HEK293T (cell line): ENCODE measurements at places on chromosomes 12 and 14.

- no peak for DNase-seq
Observed at GRCh38 chr14:100617410-100618317, 30.4 kb upstream of the BEGAIN start.

DNA sequence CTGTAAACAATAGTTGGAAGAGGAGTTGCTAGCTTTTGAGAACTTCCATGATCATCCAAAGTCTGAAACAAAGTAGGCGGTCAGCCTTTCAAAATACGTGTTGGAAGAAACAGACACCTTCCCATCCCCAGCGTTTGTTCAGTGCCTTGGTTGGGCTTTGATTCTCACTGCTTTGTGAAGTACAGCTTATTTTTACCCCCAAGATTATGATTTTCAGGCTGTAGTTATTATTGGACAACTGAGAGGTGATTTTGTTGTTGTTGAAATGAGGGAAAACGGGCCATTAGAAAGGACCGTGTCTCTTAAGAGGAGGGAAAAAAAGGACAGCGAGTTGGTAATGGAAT is 921 bp upstream of the CEP83 start:
- no peak for DNase-seq

DNA sequence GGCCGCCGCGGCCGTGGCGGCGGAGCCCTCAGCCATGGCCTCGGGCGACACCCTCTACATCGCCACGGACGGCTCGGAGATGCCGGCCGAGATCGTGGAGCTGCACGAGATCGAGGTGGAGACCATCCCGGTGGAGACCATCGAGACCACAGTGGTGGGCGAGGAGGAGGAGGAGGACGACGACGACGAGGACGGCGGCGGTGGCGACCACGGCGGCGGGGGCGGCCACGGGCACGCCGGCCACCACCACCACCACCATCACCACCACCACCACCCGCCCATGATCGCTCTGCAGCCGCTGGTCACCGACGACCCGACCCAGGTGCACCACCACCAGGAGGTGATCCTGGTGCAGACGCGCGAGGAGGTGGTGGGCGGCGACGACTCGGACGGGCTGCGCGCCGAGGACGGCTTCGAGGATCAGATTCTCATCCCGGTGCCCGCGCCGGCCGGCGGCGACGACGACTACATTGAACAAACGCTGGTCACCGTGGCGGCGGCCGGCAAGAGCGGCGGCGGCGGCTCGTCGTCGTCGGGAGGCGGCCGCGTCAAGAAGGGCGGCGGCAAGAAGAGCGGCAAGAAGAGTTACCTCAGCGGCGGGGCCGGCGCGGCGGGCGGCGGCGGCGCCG is 381 bp downstream of the YY1 start:
- no peak for DNase-seq

- DNase-seq, result no peak
Observed at GRCh38 chr14:24351517-24351916, 11.7 kb upstream of the RIPK3 start.

GRCh38 chr12:42525444-42525843 is 64.1 kb downstream of the PRICKLE1 start:
- DNase-seq, result no peak

GRCh38 chr12:88309546-88309945 is 167.4 kb downstream of the TMTC3 start:
- no peak for DNase-seq

DNA sequence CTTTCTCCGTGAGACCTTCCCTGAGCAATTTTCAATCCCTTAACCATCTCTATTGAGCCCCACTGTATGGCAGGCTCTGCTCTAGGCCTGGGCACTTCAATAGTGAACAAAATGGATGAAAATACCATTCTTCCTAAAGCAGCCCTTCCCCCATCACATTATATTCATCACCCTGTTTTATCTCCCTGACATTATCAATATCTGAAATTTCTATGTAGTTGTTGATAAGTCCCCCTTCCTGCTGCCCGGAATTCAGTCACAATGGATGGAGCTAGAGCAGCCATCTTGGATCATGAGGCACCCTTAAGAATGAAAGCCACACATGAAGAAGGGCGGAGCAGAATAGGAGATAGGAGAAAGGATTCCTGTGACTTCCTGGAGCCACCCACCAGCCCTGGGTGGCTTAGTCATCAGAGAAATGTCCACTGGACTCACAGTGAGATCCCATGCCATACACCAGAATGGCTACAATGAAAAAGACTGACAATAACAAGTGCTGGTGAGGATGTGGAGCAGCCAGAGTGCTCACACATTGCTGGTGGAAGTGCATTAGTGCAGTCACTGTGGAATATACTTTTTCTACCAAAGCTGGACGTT is 33.9 kb downstream of the SCARB1 start:
- no peak for DNase-seq

- no peak for DNase-seq
Observed at GRCh38 chr12:43015090-43015737, 425.7 kb upstream of the PRICKLE1 start.

DNA sequence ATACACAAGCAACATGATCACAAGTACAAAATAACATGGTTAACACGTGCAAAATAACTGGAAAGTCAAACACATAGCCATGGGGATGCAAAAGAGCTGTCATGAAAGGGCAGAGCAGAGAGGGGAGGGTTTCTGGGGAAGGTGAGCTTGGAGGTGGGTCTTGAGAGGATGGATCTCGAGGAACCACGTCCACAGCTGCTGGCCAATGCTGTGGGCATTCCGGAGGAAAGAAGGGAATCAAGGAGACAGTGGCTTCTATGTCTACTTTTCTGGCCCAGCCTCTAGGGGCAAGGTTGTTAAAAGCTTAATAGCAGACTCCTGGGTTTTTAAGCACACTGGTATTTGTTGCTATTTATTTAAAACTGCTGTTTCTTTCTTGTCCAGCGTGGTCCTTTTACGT is 8.4 kb upstream of the MYH7 start:
- DNase-seq, result no peak

GRCh38 chr12:236445-236844 is 22.5 kb upstream of the SLC6A12 start:
- DNase-seq, result no peak

DNA sequence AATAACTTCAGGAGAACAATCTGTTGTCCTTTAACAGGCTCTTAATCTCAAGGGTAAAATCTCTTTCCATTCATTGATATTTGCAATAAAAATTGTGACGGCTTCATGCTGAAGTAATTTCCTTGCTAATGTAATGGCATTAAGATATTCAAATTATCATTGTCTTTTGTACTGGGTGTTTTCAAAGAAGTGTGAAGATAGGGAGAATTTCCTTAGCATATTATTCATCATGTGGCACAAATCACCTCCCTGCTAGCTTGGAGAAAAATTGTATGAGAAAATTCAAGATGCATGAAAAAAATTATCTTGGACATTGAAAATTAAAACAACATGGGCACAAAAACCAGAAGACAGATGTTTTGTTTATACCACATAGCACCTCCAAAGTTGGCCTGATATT is 63.6 kb upstream of the ARID2 start:
- no peak for DNase-seq

DNA sequence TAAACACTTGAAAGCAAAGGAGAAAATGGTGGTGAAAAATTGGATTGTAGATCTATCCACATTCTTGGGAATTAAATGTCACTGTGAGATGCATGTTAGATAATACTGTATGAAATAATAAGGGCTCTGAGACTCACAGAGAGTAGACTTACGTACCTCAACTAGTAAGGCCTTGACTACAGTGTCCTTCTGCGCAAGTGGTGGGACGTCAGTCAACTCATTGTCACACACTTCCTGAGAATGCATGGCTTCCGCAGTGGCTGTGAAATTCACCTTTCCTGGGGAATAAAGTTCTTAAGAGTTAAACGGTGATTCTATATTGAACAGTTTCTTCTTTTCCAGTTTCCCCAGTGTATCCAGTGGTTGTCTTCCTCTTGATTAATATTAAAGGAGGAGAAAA is 32.6 kb upstream of the PZP start:
- no peak for DNase-seq

DNA sequence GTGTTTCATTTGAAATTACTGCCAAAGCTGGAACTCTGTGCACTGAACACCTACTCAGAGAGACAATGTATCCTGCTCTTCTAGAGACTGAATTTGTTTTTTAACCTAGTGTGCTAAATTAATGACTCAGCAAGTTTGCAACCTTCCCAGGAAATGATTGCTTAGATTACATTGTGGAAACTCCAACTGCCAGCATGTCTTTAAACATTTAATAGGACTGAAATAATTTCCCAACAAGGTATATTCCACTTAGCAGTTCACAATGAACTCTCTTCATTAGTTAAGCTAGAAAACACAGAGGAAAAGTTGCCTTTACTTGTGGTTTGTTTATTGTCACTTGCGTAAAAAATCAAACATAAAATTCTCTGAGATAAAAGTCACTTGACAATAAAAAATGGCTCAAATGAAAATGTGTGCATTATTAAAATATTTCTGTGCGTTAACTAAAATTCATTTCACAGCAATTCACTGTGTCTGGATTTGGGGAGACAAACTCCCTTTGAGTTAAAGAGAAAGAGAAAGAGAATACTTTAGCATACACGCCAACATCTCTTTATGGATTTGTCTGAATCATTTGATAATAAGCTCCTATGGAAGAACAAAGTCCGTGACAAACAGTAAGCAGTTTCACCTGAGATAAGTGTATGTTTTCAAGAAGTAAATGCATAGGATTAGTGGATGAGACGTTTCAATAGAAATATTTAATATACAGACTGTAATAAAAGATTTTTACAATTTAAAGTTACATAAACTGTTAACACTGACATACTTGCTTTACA is 284.0 kb downstream of the PRKD1 start:
- no peak for DNase-seq

DNA sequence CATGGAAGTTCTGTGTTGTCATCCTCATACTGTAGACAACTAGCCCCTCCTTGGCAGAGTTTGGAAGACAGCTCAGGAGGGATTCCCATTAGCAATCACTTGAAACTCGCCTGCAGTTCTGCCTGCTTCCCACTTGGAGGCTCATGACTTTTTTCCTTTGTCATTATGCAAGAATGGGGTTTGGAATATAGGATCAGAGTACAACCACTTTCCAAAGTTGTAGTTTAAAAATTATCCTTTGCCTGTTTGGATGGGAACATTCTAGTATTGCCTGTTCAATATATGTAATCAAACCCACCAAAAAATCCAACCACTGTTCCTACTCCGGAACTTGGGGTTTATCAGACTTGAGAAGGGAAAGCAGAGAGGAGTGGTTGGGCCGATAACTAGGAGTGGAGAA is 2.1 kb upstream of the GPD1 start:
- peak; percentile 59 for DNase-seq

DNA sequence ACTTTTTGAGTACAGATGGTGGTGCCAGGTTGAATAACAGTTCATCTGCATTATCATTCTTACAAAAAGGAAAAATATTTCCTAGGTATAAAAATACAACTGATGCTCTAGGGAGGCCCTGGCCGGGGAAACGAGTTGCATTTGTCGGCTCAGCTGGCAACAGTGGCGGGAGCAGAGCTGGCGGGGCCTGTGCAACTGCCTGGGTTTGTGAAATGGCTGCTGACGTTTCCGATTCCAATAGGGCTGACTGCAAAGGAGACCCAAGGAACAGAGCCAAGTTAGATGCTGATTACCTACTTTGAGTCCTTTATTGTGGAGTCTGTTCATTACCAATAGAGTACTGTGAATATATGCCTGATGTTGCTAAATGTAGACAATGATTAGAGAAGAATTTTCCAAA is 25.8 kb upstream of the PHLDA1 start:
- no peak for DNase-seq

DNA sequence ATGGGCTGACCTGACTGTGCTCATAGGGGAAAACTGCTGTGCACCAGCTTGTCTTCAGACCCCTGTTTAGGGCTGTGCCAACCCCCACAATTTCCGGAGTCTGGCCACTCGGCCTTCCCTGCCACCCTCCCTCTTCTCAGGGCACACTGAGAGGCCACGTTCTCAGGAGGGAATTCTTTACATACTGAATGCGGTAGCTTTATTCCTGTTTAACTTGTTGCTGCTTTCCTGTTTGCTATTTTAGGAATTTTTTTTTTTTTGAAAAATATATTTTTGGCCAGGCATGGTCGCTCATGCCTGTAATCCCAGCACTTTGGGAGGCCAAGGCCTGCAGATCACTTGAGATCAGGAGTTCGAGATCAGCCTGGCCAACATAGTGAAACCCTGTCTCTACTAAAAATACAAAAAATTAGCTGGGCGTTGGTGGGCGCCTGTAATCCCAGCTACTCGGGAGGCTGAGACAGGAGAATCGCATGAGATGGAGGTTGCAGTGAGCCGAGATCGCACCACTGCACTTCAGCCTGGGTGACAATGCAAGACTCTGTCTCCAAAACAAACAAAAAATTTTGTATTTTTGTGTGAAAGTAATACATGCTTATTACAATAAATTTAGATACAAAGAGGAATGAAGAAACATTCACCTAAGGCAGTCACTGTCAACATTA is 39.5 kb downstream of the TPCN1 start:
- no peak for DNase-seq

DNA sequence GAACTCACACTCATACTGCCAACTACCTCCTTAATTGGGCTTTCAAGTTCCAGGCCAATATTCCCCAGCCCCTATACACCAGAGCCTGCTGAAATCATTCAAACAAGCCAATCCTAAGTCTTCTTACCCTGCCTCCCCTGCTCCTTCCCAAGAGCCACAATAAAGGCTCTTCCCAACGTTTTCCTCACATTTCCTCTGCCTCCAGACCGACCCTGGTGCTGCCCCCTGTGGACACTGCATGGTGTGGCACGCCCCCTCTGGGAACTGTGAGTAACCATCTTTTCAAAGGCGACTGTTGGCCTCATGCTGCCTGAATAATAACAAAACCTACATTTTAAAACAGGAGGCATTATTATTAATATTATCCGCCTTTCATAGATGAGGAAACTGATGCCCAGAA is 111.6 kb upstream of the NOS1 start:
- DNase-seq, result peak; percentile 65

DNA sequence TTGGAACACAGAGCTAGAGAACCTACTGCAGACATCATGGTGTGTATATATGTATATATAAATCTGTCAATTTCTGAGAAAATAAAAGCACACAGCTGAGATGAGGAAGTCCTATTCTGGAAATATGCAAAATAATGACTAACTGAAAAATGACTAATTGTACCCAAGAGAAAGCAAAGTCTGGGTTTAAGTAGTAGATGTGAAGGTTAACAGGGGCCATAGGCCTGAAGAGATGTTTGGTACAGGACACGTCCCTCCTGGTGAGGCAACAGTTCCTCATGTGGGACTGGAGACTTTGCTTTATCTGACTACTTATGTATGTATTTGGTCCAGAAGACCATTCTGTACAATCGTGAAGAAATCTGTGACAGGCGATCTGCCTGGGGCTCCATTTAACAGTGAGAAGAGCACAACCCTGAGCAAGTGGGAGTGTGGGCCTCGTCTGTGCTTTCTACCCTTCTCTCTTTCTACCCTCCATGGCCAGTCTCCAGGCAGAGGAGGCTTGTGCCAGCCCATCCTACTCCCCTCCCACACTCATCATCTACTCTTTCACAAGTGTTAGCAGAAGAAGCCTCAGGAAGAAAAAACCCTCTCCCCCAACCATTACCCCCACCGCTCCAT is 67.5 kb downstream of the SLC41A2 start:
- DNase-seq, result no peak

DNA sequence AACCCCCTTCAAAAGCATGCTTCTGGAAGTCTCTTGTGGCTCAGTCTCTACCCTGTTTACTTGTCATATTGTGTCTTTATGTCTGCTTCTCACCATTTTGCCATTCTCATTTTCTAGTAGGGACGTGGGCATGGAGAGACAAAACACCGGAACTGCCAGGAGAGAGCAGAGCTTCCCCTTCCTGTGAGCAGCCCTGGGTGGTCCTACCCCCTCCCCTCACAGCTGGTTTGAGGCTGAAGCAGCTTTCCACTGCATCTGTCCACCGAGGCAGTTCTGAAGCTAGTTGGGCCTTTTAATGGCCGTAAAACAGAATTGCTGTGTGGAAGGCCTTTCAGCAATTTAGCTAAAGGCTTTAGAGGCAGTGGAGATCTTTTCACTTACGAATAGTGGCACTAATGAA is 77.0 kb downstream of the PELI2 start:
- DNase-seq, result no peak
